ENCODE measurements at places on chromosomes 16 and 17. TPM values are rescaled to one million over a fixed set of nuclear protein-coding genes. Genes with fewer than 3 reads are reported as not detected.

Gene NOL3
- 31.2 TPM for total RNA-seq

Gene ST6GALNAC2
- total RNA-seq, result 1.5 TPM

Gene PLCG2
- total RNA-seq, result 0.94 TPM

Gene MAF
- 15.8 TPM for total RNA-seq

Gene CCL5
- total RNA-seq, result not detected

DNA sequence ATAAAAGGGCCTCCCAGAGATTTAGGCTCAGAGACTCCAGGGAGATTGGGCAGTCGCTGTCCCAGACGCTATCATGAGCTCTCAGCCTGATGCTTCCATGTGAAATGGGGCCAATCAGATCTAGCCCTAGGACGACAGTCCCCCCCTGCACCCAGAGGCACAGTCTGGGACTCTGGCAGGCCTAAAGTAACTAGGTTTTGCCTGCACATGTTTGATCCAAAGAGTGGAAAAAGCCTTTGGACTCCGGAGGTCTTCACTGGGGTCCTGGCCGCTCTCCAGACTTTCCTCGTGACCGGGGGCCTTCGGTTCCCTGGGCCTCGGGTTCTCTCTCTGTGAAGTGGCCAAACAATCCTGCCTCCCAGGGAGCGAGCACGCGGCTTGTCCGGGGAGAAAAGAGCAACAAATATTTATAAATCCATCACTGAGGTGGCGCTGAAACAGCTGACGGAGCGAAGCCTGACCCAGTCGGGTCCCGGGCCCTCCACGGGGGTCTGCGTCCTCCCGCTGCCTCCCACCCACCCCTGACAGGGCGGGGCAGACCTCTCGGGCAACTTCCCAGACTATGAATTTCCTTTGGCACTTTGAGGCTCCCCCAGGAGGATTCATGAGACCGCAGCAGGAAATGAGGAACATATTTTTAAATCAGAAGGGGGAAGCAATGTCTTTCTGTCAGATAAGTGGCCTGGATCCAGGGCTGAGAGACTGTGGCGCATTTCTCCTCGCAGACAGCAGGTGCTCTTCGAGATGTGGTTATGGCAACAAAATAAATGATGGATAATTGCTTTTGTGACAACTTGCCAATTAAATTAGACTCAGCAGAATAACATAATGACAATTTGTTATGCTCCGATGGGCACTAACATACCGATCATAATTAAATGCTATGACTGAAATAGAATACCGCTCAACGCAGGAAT lies 38.9 kb downstream of the MRPS23 start:
- no peak for DNase-seq

GRCh38 chr16:46718214-46718613 lies 28.8 kb downstream of the ORC6 start:
- DNase-seq, result no peak

- DNase-seq, result no peak
These were observed 443 bp downstream of the TEDC2 start for GRCh38 chr16:2460391-2460713.

DNA sequence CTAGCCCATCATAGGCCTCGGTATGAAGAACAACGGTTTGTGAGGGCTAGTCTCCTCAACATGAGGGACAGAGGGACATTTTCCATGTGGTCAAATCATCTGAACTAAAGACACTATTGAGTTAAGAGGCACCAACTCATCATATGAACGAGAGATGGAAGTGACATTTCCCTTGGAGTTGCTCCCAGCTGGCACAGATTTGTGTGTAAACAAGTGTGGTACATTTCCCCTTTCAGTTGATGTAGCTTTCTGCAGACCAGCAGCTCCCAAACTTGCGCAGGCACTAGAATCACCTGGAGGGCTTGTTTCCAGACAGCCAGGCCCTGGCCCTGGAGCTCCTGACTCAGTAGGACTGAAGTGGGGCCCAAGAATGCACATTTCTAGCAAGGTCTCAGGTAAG lies 205.5 kb downstream of the PARN start:
- no peak for DNase-seq

GRCh38 chr16:66603537-66604375 lies 748 bp upstream of the CMTM3 start:
- DNase-seq, result no peak

DNA sequence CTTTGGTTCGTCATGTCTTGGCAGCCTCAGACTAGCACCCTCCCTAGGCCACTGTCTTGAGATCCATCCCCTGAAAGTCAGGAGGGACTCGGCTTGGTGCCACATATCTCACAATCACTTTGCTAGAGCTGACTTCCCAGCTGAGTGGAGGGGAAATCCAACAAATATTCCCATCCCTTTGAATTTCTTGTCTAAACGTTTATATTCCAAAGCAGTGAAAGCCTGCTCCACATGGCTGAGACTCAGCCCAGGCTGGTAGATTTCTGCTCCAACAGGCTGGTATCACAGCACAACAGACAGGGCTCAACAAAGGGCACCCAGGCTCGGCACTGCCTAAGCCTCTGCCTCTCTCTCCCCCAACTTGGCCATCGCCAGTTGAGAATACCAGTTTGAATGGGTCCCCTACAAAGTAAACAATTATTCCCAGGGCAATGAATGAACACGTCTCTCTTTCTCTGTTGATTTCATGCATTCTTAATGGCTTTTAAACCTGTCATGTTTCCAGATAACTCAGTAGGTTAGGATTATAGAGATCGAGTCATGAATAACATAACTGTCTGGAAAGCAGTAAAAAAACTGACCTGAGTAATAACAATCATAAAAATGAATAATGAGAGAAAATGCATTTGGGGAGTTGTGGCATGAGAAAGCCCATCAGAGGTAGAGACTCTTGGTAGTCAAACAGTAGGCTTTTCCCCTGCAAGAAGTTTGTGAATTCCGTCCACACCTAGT lies 1.0 kb downstream of the KRT13 start:
- DNase-seq, result no peak

- no peak for DNase-seq
These were observed 6.7 kb downstream of the RHBDF1 start for GRCh38 chr16:65745-66144.

- peak; percentile 84 for DNase-seq
These were observed 1.2 kb downstream of the CHST5 start for GRCh38 chr16:75534560-75535205.

GRCh38 chr16:30394592-30395154 lies 547 bp upstream of the ZNF48 start:
- DNase-seq, result no peak

GRCh38 chr16:14284371-14284770 lies 213.3 kb downstream of the MRTFB start:
- no peak for DNase-seq

DNA sequence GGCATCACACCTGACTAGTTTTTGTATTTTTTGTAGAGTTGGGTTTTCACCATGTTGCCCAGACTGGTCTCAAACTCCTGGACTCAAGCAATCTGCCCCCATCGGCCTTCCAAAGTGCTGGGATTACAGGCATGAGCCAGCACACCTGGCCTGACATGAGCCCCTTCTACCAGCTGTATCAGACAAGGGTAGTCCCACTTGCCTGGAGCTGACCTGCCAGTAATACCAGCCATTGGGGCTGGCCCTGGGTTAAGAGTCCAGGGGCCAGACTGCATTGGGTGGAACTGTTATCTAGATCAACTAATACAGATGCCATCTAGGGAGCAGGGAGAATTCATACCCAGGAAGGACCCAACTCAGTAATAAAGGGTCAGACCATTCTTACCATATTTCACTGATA lies 28.1 kb downstream of the WSB1 start:
- no peak for DNase-seq

All from chondrocyte (in vitro differentiated cells).